Fibroblast of skin of left biceps (primary cell): ENCODE measurements at places on chromosomes 1 and 21.

- no peak for DNase-seq
Observed at GRCh38 chr1:225760531-225760930, 17.1 kb upstream of the SRP9 start.

- no peak for DNase-seq
Observed at GRCh38 chr1:43358121-43358745, 548 bp upstream of the CDC20 start.

DNA sequence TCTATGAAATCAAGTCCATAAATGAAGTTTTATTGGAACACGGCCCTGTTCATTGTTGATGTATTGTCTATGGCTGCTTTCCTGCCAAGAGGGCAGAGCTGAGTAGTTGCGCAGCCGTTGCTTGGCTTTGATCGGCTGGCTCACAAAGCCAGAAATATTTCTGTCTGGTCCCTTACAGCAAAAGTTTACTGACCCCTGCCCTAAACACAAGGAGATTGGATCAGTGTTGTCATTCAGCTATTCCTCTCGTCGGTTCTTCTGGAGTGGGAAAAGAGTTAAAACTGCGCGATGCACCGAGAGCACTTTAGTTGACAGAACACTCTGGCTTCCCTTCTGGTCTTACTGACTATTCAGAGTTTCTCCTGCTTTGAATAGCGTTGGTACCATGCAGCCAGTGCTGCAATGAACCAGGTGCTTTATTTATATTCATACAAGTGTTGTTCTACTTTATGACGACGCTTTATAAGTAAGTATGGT lies 868 bp downstream of the ZBTB40 start:
- DNase-seq: peak; percentile 5

GRCh38 chr1:63327417-63328054 lies 5.2 kb downstream of the FOXD3 start:
- peak; percentile 7 for DNase-seq

- DNase-seq: no peak
Observed at GRCh38 chr1:28613175-28613574, 21.1 kb downstream of the RAB42 start.

DNA sequence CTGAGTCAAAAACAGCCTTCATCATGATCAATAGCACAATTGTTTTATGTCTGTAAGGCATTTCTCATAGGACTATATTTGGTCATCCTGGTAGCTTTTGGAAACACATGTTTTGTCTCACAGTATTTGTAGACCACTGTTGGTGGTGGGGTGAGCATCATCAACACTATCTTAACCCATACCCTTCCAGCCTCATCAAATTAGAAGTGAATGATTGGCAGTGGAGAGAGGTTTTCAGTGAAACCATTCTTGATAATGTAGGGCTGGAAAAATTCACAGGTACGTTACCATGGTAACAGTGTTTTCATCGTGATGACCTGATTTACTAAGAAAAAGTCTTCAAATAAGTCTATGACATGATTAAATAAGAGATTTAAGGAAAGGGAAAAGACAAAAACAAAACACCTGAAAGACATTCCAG lies 45.3 kb upstream of the C1orf105 start:
- DNase-seq: no peak

- DNase-seq: no peak
Observed at GRCh38 chr1:224816062-224816461, 113.4 kb upstream of the DNAH14 start.

- DNase-seq: no peak
Observed at GRCh38 chr1:210342986-210343780, 14.5 kb downstream of the HHAT start.

DNA sequence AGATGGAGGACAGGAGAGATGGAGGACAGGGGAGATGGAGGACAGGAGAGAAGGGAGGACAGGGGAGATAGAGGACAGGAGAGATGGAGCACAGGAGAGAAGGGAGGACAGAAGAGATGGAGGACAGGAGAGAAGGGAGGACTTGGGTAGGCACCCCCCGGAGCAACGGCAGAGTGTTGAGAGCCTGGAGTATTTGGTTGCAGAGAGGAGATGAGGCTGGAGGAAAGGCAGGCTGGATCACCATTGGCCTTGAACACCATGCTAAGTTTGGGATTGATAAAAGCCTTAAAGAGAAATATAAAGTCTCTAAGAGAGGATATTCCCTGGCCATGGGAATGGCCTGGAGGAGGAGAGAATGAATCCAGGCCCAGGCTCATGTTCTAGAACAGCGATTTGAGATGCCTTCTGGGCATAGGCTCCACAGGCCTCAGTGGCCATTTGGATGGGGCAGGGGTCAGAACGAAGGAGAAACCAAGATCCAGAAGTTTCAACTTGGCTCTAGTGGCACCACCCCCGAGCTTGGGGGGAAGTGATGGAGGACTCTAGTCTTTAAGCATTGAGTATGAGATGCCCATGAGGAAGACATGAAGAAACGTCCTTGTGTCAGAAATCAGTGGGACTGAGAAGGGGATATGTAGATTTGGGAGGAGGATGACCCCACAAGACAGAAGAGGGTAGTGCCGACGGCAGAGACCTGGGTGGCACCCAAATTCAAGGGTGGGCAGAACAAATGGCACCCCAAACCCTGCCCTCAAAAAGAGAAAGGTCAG lies 47.9 kb upstream of the EDN2 start:
- no peak for DNase-seq

- DNase-seq: no peak
Observed at GRCh38 chr1:184970691-184971161, 3.6 kb downstream of the NIBAN1 start.

DNA sequence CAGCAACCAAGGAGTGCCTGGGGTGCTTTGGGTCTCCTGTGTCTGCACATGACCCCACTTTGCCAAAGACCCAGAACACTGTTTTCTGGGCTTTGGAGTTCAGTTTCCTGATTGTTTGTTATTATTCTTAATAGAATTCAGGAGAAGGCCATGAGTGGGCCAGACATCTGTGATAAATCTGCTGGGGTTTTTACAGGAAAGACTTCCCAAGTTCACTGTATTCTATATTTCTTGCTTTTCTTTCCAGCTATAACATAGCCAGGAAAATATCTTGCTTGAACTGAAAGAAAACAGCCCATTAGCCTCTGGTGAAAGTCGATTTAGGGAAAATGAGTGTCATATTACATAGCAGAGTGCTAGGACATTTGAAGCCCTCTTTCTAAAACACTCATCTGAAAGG lies 345.1 kb upstream of the USP24 start:
- no peak for DNase-seq

DNA sequence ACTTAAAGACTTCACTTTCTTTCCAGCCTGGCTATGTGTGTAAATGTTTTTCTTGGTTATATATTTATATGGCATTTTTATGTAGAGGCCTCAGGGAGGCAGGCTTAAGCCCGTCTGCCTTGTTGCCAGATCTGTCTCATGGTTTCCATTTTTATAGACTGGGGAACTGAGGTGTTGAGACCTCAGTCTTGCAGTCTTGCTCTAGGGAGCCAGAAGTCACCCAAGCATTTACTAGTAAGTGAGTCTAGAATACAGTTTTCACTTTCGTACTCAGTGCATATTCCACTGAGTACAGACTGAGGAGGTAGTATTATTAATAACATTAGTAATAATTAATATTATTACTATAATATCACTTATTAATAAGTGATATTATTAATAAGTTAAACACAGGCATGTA lies 161.4 kb downstream of the UCK2 start:
- DNase-seq: no peak

- DNase-seq: peak; percentile 64
Observed at GRCh38 chr1:153490272-153491051, 30.0 kb upstream of the S100A7 start.

GRCh38 chr1:95369985-95370690 lies 136.1 kb downstream of the RWDD3 start:
- no peak for DNase-seq

DNA sequence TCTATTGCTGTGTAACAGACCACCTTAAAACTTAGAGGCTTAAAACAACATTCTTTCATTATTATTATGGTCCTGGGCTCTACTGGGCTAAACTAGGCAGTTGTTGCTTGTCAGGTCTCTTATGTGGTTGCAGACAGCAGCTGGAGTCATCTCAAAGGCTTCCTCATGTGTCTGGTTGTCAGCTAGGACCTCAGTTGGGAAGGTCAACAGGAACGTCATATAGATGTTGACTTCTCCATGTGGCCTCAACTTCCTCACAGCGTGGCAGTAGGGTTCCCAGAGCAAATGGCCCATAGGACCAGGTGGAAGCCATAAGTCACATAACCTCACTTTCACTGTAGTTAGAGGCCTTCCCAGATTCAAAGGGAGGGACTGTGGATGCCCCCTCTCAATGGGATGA lies 15.4 kb upstream of the MEF2D start:
- DNase-seq: no peak

GRCh38 chr21:42373196-42373907 lies 7.0 kb upstream of the TFF1 start:
- no peak for DNase-seq

DNA sequence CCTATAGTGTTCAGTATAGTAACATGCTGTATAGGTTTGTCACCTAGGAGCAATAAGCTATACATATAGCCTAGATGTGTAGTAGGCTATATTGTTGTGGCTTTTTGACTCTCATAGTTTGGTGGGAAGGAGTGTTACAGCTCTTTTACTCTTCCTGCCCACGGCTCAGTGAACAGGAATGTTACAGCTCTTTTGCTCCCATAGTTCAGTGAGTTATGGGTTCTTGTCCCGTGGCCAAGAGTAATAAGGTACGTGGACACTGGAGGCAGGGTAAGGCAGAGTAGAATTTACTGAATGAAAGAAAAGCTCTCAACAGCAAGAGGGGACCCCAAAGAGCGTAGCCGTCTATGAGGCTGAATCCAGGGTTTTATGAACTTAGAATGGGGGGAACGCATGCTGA lies 734.3 kb downstream of the ADGRL2 start:
- no peak for DNase-seq

- no peak for DNase-seq
Observed at GRCh38 chr1:64135462-64136223, 67.8 kb upstream of the UBE2U start.

- no peak for DNase-seq
Observed at GRCh38 chr21:35172231-35172630, 123.1 kb upstream of the RUNX1 start.

DNA sequence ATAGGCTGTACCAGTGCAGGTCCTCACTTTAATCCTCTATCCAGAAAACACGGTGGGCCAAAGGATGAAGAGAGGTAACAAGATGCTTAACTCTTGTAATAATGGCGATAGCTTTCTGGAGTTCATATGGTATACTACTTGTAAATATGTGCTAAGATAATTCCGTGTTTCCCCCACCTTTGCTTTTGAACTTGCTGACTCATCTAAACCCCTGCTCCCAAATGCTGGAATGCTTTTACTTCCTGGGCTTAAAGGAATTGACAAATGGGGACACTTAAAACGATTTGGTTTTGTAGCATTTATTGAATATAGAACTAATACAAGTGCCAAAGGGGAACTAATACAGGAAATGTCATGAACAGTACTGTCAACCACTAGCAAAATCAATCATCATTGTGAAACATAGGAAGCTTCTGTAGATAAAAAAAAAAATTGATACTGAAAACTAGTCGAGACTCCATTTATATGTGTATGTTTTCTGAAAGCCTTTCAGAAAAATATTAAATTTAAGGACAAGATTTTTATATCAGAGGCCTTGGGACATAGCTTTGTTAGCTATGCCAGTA lies 7.0 kb downstream of the SOD1 start:
- DNase-seq: no peak

- DNase-seq: peak; percentile 65
Observed at GRCh38 chr1:67682659-67683197, 2.3 kb upstream of the GADD45A start.

- no peak for DNase-seq
Observed at GRCh38 chr1:225909477-225909876, 14.6 kb downstream of the PYCR2 start.

DNA sequence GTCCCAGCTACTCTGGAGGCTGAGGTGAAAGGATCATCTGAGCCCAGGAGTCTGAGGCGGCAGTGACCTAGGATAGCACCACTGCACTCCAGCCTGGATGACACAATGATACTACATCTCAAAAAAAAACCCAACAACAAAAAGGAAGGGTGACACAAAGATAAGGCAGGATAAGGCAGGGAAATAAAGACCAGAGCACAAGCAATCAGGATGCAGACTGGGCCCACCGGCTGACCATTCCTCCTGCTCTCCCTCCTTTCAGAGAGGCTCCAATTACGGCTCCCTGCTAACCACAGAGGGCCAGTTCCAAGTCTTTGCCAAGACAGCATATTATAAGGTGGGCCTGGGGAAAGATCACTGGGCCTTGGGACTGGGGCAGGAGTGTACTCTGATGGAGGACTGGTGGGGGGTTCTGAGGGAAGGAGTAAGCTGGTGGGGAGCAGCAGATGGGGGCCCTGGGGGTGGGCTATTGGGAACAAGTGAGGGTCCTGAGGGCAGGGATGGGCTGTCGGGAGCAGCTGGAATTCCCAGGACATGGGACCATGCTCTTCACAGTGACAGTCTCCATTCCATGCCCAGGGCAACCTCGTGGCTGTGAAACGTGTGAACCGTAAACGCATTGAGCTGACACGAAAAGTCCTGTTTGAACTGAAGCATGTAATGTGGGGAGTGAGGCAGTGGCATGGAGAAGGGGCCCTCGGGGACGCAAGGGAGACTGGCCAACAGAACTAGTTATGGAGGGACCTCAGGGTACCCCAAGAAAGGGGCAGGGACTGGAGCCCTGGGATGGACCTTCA lies 7.3 kb downstream of the NPR1 start:
- DNase-seq: no peak

DNA sequence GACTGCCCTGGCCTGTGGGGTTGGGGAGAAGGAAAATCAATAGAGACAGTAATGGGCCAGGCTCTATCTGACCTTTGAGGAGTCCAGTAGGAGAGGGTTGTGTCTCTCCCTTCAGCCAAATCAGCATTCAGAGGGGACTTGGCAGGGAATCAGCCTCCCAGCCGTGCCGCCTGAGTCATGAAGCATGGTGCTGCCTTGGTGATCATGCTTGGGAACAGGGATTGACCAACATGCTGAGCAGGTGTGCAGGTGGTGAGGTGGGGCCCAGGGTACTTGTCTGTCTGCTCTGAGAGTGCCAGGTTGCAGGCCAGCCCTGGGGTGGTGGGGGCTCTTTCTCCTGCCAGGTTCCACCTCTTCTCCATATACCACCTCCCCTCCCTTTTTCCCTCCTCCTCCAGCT lies 58.9 kb upstream of the TLR5 start:
- DNase-seq: no peak

GRCh38 chr21:44331650-44332307 lies 7.4 kb downstream of the CFAP410 start:
- DNase-seq: no peak

DNA sequence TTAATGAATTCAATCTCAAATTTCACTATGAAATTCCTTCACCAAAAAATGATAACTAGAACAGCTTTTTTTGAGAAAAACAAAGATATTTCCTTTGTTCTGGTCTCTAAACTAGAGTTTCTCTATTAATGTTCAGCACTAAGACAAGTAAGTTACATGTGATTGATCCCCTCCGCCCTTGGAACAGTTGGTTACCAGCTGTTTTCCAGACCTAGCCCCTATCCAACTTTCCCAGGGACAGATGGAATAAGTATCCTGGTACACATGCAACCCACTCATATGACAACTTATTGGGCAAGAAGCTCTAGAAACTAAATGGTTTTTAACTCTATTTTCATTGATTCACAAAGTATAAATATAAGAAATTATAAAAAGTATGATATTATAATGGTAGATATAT lies 140.4 kb downstream of the COP1 start:
- DNase-seq: no peak
